Foreskin fibroblast (primary cell): ENCODE measurements at places on chromosomes 7 and 10.
A peak's percentile ranks its signal among the peaks of the same experiment; 100 is the strongest.

GRCh38 chr7:22350466-22351328 lies 6.3 kb downstream of the RAPGEF5 start:
- DNase-seq, result peak; percentile 38

- DNase-seq, result no peak
Observed at GRCh38 chr10:49282306-49282705, 16.7 kb upstream of the C10orf71 start.

DNA sequence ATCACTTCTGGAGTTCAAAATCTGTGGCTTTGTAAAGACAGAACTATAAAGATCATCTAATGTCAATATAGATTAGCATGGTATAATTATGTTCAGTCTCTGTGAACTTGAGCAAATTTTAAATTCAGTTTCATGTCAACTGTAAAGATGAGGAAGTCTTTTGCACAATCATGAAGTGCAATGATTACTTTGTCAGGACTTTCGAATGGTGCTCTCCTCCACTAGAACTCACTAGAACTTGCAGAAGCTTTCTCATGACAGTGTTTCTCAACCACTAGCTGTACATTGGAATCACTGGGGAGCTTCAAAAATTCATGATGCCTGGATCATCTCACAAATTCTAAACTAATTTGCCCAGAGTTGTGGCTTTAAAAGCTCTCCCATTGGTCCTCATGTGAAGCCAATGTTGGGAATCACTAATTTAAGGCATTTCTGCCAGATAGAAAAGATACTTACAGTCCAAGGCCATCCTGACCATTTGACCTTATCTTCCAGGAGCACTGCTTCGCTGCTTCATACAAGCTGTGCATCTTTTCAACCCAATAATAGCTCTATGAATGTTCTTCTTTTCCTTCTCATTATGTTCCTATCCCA lies 12.9 kb downstream of the OR2AE1 start:
- DNase-seq, result no peak

DNA sequence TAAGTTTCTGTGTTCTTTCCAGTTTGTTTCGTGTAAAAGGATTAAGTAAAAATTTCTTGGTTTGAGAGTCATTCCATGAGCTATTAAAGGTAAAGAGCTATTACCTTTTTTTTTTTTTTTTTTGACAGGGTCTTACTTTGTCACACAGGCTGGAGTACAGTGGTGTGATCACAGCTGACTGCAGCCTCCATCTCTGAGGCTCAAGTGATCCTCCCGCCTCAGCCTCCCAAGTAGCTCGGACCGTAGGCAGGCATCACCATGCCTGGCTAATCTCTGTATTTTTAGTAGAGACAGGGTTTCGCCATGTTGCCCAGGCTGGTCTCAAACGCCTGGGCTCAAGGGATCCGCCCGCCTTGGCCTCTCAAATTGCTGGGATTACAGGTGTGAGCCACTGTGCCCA lies 1.4 kb downstream of the SMKR1 start:
- DNase-seq, result no peak

GRCh38 chr10:125448596-125448995 lies 234.4 kb downstream of the TEX36 start:
- DNase-seq, result peak; percentile 9

DNA sequence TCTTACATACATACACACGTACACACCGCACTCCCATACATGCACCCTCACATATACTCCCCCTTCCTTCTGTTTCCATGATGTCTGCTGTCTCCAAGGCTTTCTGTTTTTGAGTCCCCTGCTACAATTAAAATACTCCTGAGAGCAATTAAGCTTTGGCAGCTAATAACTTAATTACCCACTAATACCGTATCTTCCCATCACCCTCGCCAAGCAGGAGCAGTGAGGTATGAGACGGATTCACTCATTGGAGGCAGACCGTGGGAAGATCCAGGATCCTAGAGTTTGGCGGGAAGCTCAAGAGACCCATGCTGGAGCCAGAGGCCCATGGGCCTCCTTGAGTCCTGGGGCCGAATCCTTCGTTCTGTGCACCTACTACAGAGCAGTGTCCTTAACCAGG lies 1.7 kb upstream of the CALN1 start:
- no peak for DNase-seq

DNA sequence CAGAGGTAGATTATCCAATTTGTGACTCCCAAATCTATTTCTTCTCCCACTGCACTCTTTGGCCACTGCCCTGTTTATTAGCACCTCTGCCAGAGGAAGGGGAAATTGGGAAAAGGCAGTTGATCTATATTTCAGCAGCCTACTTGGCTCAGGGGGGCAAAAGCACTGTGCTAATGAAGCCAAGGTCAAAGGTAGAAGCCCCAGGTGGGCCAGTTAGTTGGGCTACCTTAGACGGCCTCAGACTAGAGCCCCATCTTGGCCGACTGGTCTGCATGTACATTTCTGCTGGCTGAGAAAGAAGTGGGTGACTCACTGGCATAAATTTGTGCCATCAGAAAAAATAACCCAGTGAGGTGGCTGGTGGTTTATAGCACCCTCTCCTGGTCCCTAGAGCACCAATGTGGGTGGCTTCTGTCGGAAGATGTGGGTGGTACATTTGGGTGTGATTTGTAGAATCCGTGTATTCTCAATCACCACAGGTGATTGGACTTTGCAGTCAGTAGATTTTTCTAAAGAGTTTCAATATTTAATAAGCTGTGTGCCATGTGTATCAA lies 293.3 kb upstream of the MKI67 start:
- no peak for DNase-seq

DNA sequence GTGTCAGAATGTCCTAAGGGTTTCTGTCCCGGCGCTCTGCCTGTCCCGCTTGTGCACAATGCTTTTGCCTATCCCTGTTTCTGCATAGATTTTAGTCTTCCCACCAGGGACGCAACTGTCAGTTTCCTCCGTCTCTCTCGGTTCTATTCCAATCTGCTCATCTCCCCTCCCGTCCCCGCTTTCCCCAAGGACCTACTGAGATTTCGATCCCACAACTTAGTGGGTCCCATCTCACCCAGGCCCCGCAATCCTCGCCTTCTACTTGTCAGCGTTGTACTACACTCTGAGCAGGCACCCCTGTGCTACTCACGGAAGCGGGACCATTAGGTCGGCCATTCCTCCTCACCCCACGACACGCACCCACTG lies 519 bp upstream of the ZNF655 start:
- no peak for DNase-seq
